ENCODE measurements at places on chromosomes 13 and 19. TPM values are rescaled to one million over a fixed set of nuclear protein-coding genes. Genes with fewer than 3 reads are reported as not detected.

MIR17HG gene
- total RNA-seq = 1.5 TPM

ZSCAN4 gene
- not detected for total RNA-seq

MBD3L5 gene
- total RNA-seq = not detected

GRCh38 chr13:49925881-49926418 lies 10.2 kb downstream of the SPRYD7 start:
- no peak for DNase-seq

DNA sequence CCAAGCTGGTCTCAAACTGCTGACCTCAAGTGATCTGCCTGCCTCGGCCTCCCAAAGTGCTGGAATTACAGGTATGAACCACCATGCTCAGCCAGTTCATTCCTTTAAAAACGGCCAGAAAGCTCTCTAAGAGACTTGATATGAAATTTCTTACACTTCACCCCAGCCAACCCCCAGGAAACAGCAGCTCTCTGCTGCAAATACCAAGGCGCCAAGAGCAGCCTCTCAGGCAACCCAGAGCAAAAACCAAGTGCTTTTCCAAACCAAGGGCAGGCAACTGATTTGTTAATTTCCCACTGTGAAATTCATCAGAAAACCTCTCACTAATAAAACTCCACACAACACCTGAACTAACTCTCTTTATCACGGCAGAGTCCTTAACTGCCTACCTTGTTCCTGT lies 44.9 kb downstream of the LATS2 start:
- no peak for DNase-seq
